ENCODE measurements at places on chromosomes 5 and 9.

DNA sequence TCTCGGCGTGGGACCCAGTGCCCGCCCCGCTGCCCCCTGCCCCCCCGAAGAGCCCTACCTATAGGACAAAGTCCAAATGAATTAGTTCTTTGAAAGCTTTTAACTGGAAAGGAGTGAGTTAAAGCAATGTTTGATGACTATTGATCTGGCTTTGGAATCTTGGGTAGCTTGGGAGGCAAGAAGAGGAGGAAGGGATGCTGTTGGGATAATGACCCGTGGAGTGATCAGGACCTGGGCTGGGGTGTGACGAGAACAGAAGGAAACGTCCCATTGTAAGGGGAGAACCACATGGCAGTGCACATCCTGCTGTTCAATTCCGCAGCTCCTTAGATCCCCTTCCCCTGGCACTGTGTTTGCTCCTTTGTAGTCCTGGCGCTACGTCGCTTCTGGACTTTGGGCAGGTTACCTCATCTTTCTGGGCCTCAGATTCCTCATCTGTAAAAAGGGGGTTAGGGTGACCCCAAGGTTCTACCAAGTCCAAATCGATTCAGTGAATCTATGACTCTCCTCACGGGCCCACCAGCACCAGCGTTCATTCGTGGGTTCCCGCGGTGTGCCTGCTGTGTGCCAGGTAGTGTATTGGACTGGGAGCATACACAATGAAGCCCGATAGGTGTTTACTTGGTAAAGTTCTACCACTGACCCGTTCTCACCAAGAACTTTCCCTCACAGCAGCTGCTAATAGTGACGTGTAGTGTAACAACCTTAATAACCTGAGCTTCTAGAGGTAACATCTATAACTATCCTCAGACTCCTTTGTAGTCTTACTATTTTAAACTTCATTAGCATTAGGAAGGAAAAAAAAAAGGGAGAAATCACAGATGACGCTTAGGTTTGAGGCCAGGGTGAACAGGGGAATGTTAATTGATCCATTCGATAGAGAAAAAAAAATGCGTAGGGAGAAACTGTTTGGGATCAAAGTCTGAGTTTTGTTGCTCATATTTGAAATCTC lies 1.1 kb upstream of the NADK2 start:
- no peak for DNase-seq

GRCh38 chr5:172926008-172926523 lies 33.2 kb upstream of the RPL26L1 start:
- no peak for DNase-seq

DNA sequence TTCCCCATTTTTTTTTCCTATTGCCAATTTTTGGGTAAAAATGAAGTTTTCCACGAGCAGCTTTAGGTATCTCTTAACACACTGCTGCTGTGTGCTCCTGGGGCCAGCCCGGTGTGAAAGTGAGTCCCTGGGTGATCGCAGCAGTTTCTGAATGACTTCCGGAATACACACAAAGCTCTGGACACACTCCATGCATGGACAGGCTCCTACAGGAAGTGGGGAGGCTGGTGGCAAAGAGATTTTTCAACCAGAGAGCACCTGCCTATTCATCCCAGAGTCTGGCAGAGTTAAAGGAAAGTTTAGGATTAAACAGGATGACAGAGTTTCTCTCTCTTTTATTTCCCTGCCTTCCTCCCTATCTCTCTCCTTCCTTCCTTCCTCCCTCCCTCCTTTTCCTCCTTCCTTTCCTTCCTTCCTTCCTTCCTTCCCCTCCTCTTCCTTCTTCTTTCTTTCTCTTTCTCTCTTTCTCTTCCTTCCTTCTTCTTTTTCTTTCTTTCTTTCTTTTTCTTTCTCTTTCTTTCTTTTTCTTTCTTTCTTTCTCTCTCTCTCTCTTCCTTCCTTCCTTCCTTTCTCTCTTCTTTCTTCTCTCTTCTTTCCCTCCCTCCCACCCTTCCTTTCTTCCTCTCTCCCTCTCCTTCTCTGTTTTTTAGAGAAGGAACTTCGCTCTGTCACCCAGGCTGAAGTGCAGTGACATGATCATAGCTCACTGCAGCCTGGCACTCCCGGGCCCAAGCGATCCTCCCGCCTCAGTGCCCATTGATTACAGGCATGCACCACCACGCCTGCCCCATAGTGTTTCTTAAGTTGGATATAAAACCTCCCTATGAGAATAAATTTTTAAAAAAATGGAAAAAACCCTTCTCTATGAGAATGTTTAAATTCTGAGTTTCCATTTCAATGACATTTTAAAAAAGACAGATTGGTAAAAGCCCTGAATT lies 38.7 kb upstream of the UBTD2 start:
- no peak for DNase-seq

- no peak for DNase-seq
Measured at GRCh38 chr9:88791105-88791805, 200.0 kb upstream of the S1PR3 start.

GRCh38 chr5:95252801-95253200 lies 32.1 kb downstream of the MCTP1 start:
- DNase-seq, result no peak

GRCh38 chr9:113355040-113355596 lies 5.8 kb downstream of the BSPRY start:
- DNase-seq, result no peak

DNA sequence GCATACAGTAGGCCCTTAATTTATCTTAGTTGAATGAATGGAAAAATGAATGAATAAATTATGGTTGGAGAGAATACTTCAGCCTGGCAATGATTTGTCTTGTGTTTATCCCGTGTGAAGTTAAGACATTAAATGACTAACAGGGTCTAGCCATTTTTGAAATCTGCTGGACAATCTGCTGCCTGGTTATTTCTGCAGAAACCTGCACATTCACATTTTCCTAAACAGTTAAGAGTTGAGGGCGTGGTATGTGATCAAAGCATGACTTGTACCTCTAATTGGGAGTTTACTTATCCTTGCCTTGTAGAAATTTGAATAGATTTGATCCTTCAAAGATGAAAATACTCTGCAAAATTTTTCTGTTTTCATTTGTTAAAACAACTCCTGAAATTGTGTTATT lies 34.6 kb upstream of the NDFIP1 start:
- DNase-seq, result no peak

GRCh38 chr5:50665091-50665490 lies 1.3 kb upstream of the PARP8 start:
- no peak for DNase-seq
